Activated CD8-positive, alpha-beta memory T cell treated with anti-CD3 and anti-CD28 coated beads for 1 hour (primary cell): ENCODE measurements at places on chromosomes 2 and 18.

GRCh38 chr2:98532756-98533155 lies 75.6 kb downstream of the COA5 start:
- DNase-seq = no peak

DNA sequence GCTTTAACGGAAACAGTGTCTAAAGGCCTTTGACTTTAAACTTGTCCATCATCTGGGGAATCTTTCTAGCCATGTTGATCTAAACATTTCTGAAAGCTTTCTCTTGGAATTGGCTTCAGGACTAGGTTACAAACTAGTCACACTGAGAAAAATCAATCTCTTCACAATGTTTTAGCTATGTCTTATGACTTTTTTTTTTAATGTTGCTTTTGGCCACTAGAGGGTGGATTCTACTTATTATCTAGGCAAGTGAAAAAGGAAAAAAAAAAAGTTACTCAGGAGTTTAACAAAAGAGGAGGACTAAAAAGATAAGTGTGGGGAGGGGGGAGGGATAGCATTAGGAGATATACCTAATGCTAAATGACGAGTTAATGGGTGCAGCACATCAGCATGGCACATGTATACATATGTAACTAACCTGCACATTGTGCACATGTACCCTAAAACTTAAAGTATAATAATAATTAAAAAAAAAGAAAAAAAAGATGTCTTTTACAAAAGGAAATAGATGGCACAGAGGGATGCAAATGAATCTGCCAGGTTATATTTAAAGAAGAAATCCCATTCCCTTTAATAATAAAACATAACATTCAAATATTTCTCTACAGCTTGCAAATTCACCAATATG lies 160.4 kb upstream of the PID1 start:
- no peak for DNase-seq

DNA sequence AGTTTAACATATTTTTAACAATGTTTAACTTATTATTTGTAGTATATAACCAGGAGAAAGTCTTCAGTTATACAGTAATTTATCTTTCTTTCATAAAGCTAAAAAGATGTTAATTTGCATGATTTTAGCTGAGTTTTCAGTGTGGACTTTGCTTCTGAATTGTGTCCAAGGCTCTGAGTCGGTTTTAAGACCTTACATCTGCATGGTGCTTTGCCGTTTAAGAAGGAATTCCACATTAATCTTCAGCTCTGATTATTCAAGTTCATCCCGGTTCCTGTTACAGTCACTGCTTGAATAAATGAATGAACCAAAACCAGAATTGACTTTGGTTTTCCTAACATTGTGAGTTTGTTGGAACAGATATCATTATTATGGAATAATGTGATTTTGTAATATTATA lies 419.7 kb upstream of the RGPD4 start:
- DNase-seq = no peak

- no peak for DNase-seq
Observed at GRCh38 chr2:28252311-28252710, 140.3 kb upstream of the FOSL2 start.

DNA sequence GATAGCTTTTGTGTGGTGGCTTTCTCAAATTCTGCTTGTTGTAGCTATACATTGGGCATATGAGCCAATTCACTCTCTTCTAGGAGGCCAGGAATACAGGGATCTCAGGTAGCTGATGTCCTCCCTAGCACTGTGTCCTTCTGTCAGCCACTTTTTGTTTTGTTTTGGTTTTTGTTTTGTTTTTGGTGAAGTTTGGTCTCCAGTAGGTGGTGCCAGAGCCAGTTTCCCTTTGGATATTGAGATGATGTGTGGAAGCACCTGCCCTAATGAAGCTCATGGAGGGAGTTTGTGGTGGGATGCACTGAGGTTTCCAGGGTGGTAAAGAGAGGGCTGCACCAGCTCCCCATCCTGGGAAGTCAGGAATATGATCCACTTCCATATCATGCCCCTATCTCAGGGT lies 100.5 kb upstream of the VWC2L start:
- no peak for DNase-seq
